ENCODE measurements at places on chromosomes 3 and 15. TPM values are rescaled to one million over a fixed set of nuclear protein-coding genes. Genes with fewer than 3 reads are reported as not detected.

CELF6 gene
- not detected for total RNA-seq

MRPL47 gene
- total RNA-seq, result 25.4 TPM

SCN5A gene
- total RNA-seq, result 1.1 TPM

PLIN1 gene
- under 0.01 TPM for total RNA-seq

SLC28A2 gene
- not detected for total RNA-seq

MAGEL2 gene
- under 0.01 TPM for total RNA-seq

ITIH1 gene
- 0.56 TPM for total RNA-seq

LTF gene
- 0.38 TPM for total RNA-seq

GPR176 gene
- 250 TPM for total RNA-seq

HRH1 gene
- total RNA-seq, result 9.6 TPM

All from regular cardiac myocyte (primary cell).